Naive thymus-derived CD8-positive, alpha-beta T cell (primary cell): ENCODE measurements at places on chromosomes 4 and X.
A peak's percentile ranks its signal among the peaks of the same experiment; 100 is the strongest.

DNA sequence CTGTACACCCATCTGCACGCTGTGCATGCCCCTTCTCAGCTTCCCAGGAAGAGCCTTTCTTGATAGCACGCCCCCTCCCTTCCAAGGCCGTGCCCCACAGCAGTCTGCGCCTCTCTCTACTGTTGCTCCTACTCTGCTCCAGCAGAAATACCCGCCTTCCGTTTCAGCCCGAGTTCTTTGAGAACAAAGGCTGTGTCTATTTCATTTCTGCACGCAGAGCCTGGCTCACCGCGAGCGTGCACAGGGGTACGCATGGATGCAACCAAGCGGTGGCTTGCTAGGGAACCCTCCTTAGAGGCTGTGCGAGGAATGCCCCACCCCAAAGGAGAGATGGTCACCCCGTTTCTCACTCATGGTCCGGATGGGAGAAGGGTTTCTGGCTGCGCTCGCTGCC, 485 bp downstream of the AADAT start:
- peaks cover 30% of the 10 kb centered on the region for H3K27me3 ChIP-seq
- H3K36me3 ChIP-seq: no peaks in the 10 kb centered on the region
- DNase-seq: no peak
- H3K27ac ChIP-seq: no peak overlapping the region
- peak overlapping the region; percentile 51 for H3K4me3 ChIP-seq
- peaks cover 2% of the 10 kb centered on the region for H3K4me1 ChIP-seq

DNA sequence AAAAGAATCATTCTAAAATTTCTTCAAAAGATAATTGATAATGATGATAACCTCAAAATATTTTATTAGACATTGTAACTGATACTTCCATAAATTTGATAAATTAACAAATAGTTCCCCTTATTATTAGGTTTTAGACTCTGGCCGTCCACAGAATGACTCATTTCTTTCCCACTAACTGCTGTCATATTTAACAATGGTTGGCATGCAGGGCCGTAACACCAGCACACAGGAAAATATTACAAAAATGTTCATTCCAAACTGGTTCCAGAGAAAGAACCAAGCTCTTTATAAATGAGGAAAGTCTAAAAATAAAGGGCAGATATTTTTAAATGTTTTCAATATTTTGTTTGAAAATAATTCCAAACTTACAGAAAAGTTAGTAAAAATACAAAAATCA, 28.2 kb downstream of the WDFY3 start:
- H3K27me3 ChIP-seq: peaks cover 1% of the 10 kb centered on the region
- no peak overlapping the region for H3K4me3 ChIP-seq
- H3K36me3 ChIP-seq: no peaks in the 10 kb centered on the region
- no peak for DNase-seq
- H3K4me1 ChIP-seq: no peaks in the 10 kb centered on the region

DNA sequence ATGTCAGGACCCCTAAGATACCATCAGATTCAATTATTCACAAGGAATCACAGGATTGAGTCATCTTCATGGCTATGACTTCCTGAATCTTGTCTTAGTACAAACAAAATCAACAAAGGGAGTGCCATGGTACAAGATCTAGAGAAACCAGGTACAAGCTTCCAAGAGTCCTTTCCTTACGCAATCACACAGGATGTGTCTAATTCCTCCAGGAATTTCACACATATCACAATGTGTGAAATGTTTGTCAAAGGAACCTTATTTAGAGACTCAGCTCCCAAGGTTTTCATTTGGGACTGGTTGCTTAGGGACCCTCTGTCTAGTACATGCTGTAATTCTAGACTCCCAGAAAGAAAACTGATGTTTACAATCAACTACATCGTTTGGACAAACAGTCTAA, 83.0 kb downstream of the MAB21L2 start:
- no peak overlapping the region for H3K27ac ChIP-seq
- no peaks in the 10 kb centered on the region for H3K4me1 ChIP-seq
- no peak overlapping the region for H3K4me3 ChIP-seq
- no peaks in the 10 kb centered on the region for H3K27me3 ChIP-seq
- no peak for DNase-seq
- peaks cover 33% of the 10 kb centered on the region for H3K36me3 ChIP-seq

- no peaks in the 10 kb centered on the region for H3K36me3 ChIP-seq
- H3K27me3 ChIP-seq: peaks cover 11% of the 10 kb centered on the region
- H3K27ac ChIP-seq: no peak overlapping the region
- H3K4me1 ChIP-seq: no peaks in the 10 kb centered on the region
These were observed 64.4 kb upstream of the UCP1 start for GRCh38 chr4:140633124-140633523.

GRCh38 chr4:110020139-110020538, 107.5 kb downstream of the EGF start:
- no peak for DNase-seq
- no peak overlapping the region for H3K4me3 ChIP-seq
- peaks cover 3% of the 10 kb centered on the region for H3K36me3 ChIP-seq
- no peaks in the 10 kb centered on the region for H3K4me1 ChIP-seq
- H3K27me3 ChIP-seq: no peaks in the 10 kb centered on the region

- H3K27ac ChIP-seq: no peak overlapping the region
- no peaks in the 10 kb centered on the region for H3K27me3 ChIP-seq
- no peaks in the 10 kb centered on the region for H3K4me1 ChIP-seq
- DNase-seq: no peak
- H3K36me3 ChIP-seq: peaks cover 68% of the 10 kb centered on the region
These were observed 37.4 kb downstream of the ZNF718 start for GRCh38 chr4:161496-162284.

GRCh38 chrX:143296521-143296920, 220.8 kb downstream of the SPANXN3 start:
- no peak overlapping the region for H3K27ac ChIP-seq
- H3K4me1 ChIP-seq: no peaks in the 10 kb centered on the region
- H3K4me3 ChIP-seq: no peak overlapping the region
- H3K36me3 ChIP-seq: no peaks in the 10 kb centered on the region
- DNase-seq: no peak

DNA sequence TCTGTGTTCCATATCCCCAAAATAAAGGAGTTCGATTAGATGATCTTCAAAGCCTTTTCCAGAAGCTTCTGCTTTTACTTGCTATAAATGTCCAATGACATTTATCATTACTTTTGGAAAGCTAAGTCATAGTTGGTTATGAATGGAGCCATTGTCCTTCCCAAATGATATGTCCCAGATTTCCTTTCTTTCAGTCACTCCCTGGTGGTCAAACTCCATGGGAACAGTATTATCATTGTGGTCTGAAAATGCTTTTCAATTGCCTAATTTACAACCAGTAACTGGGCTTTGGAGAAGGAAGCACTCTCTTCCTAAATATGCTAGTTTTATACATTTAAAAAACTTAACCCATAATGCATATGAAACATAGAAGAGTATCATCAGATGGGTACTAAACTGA, 571.5 kb upstream of the AMOT start:
- H3K4me1 ChIP-seq: no peaks in the 10 kb centered on the region
- H3K27ac ChIP-seq: no peak overlapping the region
- H3K36me3 ChIP-seq: no peaks in the 10 kb centered on the region
- H3K27me3 ChIP-seq: no peaks in the 10 kb centered on the region
- no peak for DNase-seq

- H3K4me3 ChIP-seq: peak overlapping the region; percentile 90
- H3K27ac ChIP-seq: peak overlapping the region; percentile 97
- H3K36me3 ChIP-seq: peaks cover 5% of the 10 kb centered on the region
- H3K27me3 ChIP-seq: no peaks in the 10 kb centered on the region
- peaks cover 24% of the 10 kb centered on the region for H3K4me1 ChIP-seq
- no peak for DNase-seq
These were observed 359.4 kb upstream of the ZCCHC13 start for GRCh38 chrX:73944563-73944908.

DNA sequence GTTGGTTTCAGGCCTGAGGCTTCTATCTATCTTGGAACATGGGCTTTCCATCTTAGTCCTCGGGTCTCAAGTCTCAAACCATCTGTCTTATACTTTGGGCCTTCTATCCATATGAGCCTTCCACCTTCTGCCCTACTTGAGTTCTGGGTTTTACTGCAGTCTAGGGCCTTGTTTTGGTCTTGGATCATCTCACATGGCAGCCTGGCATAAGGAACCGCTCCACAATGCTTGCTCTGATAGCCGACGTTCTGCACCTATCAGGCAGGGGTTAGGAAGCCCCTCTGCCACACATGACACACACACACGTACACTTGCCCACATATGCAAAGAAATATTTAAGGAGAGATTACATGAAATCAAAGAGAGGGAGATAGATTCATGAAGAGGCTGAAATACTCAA, 264.0 kb downstream of the CHIC1 start:
- H3K4me3 ChIP-seq: no peak overlapping the region
- peaks cover 2% of the 10 kb centered on the region for H3K27me3 ChIP-seq
- peaks cover 41% of the 10 kb centered on the region for H3K36me3 ChIP-seq
- H3K27ac ChIP-seq: no peak overlapping the region
- no peaks in the 10 kb centered on the region for H3K4me1 ChIP-seq

- no peak overlapping the region for H3K4me3 ChIP-seq
- no peaks in the 10 kb centered on the region for H3K27me3 ChIP-seq
- H3K36me3 ChIP-seq: no peaks in the 10 kb centered on the region
- no peak for DNase-seq
These were observed 63.7 kb upstream of the VEGFC start for GRCh38 chr4:176856421-176856820.

DNA sequence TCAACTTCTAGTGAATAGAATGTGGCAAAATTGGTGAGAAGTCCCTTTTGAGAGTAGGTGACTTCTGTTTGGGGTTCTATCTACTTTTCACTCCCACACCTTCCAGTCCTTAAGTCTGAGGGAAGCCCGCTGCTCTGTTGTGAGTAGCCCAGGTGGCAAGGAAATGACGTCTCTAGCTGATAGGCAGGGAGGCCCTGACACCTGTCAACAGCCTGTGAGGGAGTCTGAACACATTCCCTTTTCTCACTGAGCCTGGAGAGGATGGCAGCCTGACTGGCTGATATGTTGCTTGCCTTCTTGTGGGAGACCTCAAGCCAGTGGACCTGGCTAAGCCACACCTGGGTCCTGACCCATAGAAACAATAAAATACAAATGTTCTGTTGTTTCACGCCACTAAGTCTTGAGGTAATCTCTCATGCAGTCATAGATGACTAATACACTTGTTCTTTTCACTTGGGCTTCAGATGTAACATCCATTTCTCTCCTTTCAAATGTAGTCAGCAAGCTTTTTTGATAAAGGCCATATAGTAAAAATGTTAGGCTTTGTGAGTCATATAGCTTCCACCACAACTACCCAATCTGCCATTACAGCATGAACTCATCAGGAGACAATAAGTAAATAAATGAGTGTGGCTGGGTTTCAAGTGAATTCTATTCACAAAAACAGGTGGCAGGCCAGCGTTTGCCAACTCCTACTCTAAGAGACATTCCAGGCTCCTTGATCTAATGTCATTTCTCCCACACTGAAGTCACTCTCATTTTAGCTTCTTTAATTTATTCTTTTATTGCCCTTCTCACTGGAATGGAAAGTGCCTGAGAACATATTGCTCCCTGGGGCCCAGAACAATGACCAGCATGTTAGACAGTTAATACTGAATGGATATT, 265.1 kb upstream of the MAD2L1 start:
- no peaks in the 10 kb centered on the region for H3K4me1 ChIP-seq
- H3K27me3 ChIP-seq: peaks cover 4% of the 10 kb centered on the region
- H3K27ac ChIP-seq: no peak overlapping the region
- H3K4me3 ChIP-seq: no peak overlapping the region

DNA sequence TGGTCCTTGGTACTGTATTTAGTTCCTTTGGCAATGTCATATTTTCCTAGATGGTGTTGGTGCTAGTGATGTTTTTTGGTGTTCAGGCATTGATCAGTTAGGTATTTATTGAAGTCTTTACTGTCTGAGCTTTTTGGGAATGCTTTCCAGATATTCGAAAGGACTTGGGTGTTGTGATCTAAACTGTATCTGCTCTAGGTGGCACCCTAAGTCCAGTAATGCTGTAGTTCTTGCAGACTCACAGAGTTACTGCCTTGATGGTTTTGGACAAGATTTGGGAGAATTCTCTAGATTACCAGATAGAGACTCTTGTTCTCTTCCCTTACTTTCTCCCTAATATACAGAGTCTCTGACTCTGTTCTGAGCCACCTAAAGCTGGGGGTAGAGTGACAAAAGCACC, 513.6 kb upstream of the PITX2 start:
- H3K4me3 ChIP-seq: no peak overlapping the region
- H3K4me1 ChIP-seq: no peaks in the 10 kb centered on the region
- H3K27me3 ChIP-seq: no peaks in the 10 kb centered on the region
- H3K36me3 ChIP-seq: no peaks in the 10 kb centered on the region
- DNase-seq: no peak

DNA sequence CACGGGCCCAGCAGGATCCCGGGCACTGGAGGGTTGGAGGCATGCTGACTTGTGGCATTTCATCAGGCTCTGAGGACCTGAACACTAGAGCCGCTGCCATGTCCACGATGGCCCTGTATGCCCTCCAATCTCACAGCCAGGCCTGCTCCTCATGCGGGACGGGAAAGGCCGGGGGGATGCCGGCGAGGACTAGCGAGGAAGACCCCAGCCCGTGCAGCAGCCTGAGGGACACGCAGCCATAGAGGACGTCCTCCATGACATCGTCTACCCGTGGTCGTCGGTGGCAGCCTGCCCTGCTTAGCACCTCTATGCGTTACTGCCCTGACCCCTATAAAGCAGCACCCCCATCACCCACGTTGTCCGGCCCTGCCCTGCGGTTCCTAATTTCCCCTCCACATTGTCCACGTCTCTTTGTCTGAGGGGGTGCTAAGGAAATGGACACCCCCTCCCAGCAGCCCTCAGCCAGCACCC, 32.6 kb downstream of the HMX1 start:
- H3K27me3 ChIP-seq: peaks cover 2% of the 10 kb centered on the region
- H3K36me3 ChIP-seq: no peaks in the 10 kb centered on the region
- H3K27ac ChIP-seq: no peak overlapping the region
- no peak overlapping the region for H3K4me3 ChIP-seq

DNA sequence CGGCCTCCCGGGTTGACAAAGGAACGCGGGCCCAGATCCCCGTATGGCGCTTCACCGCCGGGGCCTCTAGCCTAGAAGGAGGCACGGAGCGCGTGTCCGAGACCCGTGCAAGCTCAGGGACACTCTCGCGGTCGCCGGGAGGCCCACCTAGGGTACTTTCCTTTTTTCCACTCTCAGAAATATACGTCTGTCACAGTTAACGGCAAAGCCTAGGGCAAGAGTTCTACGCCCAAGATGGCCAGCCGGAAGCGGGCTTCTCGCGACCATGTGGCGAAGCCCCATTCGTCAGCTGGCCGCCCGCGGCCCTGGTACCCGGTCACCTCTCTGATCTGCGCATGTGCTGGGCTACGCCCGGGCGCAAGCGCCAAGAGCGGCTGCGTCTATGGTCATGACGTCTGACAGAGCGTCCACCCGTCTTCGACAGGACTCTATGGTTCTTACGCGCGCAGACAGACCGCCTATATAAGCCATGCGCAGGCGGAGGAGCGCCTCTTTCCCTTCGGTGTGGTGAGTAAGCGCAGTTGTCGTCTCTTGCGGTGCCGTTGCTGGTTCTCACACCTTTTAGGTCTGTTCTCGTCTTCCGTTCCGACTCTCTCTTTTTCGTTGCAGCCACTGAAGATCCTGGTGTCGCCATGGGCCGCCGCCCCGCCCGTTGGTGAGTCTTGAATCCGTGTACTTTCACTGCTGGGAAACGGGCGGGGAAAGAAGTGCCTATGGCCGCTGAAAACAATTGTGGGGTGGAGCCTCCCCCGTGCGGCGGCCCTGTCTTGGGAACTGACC, at the start of gene RPL10:
RPL10 (plus strand) TSS at position 490 of the 780 bp plus-strand sequence; CDS start at position 633, 143 bp downstream.
- peak within 1 kb of the TSS; percentile 98 for H3K27ac ChIP-seq
- peak; percentile 90 for DNase-seq
- peaks cover 16% of the 10 kb centered on the region for H3K36me3 ChIP-seq
- peaks cover 32% of the 10 kb centered on the region for H3K4me1 ChIP-seq
- H3K4me3 ChIP-seq: peak within 1 kb of the TSS; percentile 96

GRCh38 chr4:105917171-105917685, 22.0 kb downstream of the NPNT start:
- no peaks in the 10 kb centered on the region for H3K27me3 ChIP-seq
- no peaks in the 10 kb centered on the region for H3K4me1 ChIP-seq
- no peak overlapping the region for H3K27ac ChIP-seq

GRCh38 chr4:60737858-60738257, 462.3 kb upstream of the ADGRL3 start:
- no peak overlapping the region for H3K27ac ChIP-seq
- no peaks in the 10 kb centered on the region for H3K36me3 ChIP-seq
- no peak for DNase-seq
